ENCODE measurements at places on chromosomes 13 and 19.
A peak's percentile ranks its signal among the peaks of the same experiment; 100 is the strongest.

DNA sequence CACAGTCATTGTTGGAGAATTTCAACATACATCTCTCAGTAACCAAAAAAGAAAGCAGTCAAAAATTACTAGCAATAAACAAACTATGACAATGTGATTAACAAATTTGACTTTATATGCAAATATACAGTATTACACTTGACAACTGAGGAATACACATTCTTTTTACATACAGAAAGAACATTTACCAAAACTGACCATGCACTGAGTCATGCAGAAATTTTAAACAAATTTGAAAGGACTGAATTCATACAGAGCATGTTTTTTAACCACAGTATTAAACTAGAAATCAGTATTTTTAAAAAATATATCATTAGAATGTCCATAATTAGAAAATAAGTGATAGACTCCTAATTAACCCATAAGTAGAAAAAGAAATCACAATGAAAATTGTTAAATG is 420.1 kb downstream of the TBC1D4 start:
- DNase-seq, result no peak

- DNase-seq, result peak; percentile 64
Observed at GRCh38 chr19:43555185-43555770, 20.0 kb downstream of the XRCC1 start.

GRCh38 chr13:48412881-48413351 is at the start of gene LPAR6:
Gene LPAR6 (minus strand): TSS chr13:48413113. CDS start chr13:48412423, 690 bp downstream.
- no peak for DNase-seq

DNA sequence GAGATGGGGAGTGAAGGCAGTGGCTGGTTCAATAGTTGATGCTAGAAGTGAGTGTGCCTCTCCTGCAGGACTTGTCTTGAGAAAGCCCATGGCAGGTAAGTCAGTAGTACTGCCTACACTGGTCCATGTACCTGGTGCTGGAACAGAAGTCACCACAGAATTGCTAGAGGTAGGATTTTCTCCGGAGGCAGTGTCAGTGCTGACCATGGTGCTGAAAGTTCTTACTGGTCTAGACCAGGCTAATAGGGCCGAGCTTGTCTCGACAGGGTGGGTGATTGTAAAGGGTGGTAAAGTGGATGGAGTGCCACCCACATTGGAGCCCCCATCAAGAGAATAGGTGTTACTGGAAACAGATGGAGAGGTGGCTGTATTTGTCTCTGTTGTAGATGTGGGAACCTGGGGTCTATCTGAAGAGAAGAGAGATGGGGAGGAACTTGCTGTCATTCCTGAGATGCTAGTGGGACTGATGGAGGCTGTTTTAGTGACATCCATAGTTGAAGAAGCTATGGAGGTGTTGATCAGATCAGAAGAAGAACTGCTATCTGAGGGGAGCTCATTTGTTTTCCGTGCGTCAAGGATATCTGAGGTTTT is 36.6 kb downstream of the MUC16 start:
- DNase-seq, result no peak

- DNase-seq, result no peak
Observed at GRCh38 chr13:44715287-44716230, 139.4 kb upstream of the TSC22D1 start.

GRCh38 chr19:47239610-47240296 is 8.8 kb upstream of the BBC3 start:
- DNase-seq, result no peak

DNA sequence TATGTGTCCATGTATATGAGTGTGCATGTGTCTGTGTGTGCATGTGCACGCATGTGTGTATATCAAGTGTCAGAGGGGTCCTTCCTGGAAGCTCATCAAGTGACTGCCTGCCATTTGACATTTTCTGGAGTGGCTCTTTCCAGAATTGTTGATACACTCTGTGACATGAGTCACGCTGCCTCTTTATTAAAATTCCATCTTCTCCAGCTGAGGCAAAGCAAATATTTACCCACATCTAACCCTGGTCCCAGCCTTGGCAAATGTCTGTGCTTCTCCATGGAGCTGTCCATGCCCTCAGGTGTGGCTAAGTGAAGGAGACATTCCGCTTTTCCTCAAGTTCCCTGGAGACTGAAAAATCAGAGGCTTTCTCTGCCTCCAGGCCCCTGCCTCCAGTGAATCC is 88.2 kb upstream of the MBNL2 start:
- DNase-seq, result no peak

DNA sequence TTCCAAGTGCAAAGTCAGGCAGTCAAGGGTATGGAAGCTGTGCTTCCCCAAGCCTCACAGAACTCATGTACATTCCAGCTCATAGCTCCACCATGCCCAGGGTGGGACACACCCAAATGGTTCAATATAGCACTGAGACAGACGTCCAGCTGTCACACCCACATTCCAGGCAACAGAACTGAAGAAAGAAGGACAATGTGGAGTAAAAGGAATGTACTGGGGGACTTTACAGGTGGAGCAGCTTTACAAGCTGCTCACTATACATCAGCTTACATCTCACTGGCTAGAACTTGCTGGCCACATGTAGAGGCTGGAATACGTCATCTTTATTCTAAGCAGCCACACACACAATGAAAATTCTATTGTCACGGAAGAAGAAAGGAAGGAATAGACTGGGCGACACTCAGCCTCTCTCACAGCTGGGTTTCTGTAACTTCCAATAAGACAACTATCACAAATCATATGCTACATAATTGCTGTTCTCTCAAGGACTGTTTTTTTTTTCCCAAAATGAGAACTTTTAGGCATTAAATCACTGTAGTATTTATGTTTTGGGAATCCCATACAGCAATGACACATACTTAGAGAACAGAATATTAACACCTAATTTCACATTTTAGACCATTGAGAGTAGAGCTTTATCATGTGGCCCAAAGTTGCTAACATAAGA is 86.1 kb downstream of the KLF12 start:
- DNase-seq, result no peak

DNA sequence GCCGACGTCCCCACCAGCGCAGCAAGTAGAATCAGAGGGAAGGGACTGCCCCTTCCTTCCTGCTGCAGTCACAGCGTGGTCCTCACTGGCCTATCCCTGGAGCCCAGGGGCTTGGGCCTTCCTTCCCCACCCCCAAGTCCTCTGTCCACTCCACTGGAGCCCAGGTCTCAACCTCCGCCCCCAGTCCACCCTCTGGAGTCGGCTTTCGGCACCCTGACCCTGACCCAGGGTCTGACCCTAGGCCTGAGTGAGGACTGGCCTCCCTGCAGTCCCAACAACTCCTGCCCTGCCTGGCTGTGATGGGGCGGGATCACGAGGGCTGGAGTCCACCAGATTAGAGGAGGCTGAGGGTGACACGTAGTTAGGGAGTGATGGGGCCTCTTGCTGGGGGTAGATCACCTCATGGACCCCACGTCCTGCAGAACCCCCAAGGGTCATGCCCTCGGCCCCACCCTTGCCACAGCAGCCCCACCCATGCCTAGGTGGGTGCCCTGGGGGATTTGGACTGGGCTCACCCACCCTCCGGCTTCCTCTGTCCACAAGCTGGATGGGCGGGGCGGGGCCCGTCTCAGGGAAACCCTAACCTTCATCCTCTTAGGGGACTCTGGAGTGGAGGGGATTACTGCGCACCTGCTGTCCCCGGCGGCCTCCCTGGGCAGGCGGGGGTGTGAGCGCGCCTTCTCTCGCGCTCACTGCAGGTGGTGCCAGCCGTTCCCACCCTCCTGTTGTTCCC is 3.8 kb downstream of the RAX2 start:
- no peak for DNase-seq

- DNase-seq, result no peak
Observed at GRCh38 chr19:40232479-40232878, 6.0 kb upstream of the CCNP start.

- DNase-seq, result no peak
Observed at GRCh38 chr13:46134961-46135522, 30.2 kb upstream of the CPB2 start.

DNA sequence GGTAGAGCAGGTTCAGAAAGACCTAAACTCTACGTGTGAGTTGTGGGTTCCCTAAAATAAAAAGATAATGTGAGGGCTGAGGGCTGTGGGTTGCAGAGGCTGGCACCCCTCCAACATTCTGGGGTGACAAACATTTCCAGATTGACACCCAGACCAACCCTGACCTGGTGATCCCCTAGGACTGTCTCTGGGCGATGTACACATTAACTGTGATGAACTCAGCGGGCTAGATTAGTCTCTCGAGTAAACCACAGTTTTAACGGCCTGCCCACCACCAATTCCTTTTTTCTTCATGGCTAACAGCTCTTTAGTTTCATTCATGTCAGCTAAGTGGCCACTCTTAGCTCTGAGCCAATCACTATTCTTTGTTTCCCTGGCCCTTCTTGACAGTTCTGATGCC is 24.8 kb downstream of the SIAH3 start:
- DNase-seq, result no peak

DNA sequence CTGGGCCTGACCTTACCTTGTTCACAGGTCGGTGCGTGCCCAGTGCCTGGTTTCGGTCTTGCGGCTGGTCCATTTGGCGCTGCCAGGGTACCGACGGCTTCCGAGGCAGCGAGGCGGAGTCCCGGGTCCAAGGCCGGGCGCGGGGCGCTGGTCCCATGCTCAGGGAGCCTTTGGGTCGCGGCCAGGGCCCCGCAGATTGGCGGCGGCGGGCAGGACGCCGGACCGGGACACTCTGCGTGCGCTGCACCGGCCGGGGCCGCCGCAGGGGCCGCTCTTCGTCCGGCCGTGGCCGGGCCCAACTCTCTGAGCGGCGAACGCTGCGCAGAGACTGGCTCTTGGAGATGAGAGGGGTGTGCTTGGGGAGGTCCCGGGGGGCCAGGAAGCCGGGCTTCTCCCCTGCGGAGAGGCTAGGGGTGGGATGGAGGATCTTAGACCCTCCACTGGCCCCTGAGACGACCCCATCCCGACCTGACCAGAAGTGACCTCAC is 3.4 kb upstream of the WIZ start:
- DNase-seq, result no peak
